ENCODE measurements at places on chromosomes 16 and 17.

DNA sequence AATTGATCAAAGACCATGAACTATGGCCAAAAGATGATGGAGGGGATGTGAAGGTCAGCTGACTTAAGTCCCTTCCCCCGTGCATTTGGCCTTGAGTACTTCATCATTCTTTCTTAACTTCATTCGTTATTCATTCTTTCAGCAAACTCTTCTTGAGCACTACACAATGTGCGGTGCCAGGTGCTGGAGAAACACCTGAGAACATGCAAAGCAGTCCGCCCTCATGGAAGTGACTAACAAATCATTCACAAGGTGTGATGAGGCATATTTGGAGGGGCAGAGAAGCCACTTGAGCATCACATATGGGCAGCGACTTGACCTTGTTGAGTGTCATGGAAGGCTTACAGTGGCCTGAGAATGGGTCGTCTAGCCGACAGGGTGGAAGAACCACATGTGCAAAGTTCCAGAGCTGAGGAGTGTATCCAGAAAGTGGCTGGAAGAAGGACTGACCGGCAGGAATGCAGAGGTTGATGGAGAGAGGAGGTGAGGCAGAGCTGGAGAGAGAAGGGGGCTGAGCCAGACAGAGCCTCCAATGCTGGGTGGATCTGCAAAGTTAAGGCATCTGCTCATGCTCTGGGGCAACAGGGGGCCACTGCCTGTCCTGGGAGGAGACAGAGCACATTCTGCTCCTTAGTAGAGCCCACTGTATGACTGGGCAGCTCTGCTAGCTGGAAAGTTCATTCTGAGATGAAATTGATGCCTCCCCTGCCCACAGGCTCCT is 25.1 kb upstream of the EIF1 start:
- no peak for DNase-seq

- DNase-seq = no peak
These were observed 289.6 kb upstream of the ASIC2 start for GRCh38 chr17:33582661-33583060.

- no peak for DNase-seq
These were observed 12.0 kb downstream of the PLA2G10 start for GRCh38 chr16:14682121-14682520.

DNA sequence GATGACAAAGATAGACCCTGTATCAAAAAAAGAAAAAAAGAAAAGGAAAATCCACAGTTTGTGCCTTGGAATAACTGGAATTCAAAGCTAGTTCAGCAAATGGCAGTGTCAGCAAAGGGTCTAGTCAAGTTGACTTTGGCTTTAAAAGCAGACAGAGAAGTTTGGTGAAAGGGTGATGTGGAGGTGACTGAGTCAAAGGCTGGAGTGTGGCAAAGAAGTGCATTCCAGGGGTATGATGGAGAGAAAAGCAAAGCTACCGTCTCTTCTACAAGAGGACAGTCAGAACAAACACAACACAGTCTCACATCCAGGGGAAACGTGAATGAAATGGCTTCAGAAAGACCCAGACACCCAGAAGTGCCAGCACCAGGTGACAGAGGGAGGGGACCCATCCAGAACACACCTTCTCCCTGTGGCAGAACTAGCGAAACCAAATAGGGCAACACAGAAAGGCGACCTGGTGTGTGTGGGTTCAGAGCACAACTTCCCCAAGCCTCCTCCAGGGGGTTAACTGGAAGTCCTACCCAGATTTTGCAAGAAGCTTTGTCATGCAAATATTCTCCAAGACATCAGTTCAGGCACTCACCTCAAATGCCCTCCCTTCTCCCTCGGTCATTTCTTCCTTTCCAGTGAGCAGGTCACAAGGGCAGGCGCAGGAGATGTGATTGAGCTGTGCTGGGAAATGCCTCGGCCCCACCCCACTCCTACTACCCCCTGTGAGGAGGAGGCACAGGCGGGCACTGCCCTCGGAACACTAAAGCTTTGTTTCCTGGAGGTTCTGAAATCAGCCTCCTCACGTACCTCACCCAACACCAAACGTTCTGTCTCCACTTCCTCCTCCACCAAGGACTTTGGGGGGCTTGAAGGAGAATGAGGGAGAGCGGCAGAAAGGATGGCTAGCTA is 481.9 kb downstream of the SOX9 start:
- peak; percentile 57 for DNase-seq

GRCh38 chr16:1613728-1614455 is 1.7 kb downstream of the CRAMP1 start:
- peak; percentile 24 for DNase-seq

Data from DMS53 (cell line).